ENCODE measurements at places on chromosomes 6 and 20. TPM values are rescaled to one million over a fixed set of nuclear protein-coding genes. Genes with fewer than 3 reads are reported as not detected.

Gene VPS16
- 24.1 TPM for total RNA-seq

Gene CLIC5
- not detected for total RNA-seq

Gene DAAM2
- 0.06 TPM for total RNA-seq

Gene SLC18B1
- 21.3 TPM for total RNA-seq

Gene KCNK5
- 0.78 TPM for total RNA-seq

Gene SGK2
- 0.15 TPM for total RNA-seq

Gene DYNLRB1
- 219 TPM for total RNA-seq

Gene CLVS2
- total RNA-seq, result not detected

Gene PRDM1
- 3.0 TPM for total RNA-seq

Gene FGD2
- total RNA-seq, result not detected

Gene MCHR2
- not detected for total RNA-seq

Gene TPD52L1
- total RNA-seq, result 107 TPM

Gene LHFPL5
- not detected for total RNA-seq

Gene MUC21
- total RNA-seq, result not detected

All from NCI-H460 (cell line).